ENCODE measurements at places on chromosomes 3 and 15.
A peak's percentile ranks its signal among the peaks of the same experiment; 100 is the strongest.

DNA sequence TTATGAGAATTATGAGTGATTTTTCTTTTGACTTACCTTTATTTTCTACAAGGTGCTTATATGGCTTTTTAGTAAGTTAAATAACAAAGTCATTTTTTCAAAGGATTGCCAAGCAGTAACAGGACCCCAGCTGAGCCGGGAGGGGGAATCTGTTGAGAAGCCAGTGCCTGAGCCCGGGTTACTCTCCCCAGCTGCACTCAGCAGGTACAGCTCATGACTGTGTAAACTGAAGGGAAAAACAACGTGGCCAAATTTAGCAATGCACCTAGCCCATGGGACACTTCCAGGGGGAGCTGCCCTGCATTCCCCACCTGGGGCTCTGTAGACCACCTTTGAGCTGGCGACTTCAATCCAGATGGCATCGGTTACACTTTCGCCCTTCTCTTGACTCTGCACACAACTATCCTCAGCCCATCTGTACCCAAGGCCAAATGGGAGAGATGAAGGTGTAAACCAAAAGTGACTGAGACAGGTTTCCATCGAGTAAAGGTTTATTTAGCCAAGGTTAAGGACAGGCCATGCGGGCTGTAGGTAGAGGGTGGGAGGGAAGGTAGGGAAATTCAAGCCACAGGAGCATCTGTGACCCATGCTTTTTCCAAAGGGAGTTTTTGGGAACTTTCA, 18.2 kb upstream of the HCN4 start:
- no peak for DNase-seq

- DNase-seq: no peak
Observed at GRCh38 chr3:102466001-102466400, 31.2 kb downstream of the ZPLD1 start.

DNA sequence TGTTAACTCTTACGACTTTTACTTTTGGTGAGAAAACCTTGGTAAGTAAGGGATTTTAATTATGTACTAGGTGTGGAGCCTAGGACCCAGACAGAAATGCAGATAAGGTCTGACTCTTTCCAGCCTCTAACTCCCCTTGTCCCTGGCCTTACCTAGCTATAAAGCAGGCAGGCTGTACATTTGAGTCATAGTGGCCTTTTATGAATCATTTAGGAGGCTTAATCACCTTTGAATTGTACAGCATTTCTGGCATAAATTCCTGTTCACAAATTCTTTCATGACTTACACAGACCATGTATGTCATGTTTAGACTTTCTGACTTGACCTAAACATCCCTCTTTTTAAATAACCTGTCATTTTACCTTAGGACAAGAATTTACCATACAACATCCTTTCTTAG, 47.4 kb downstream of the CHCHD4 start:
- no peak for DNase-seq

DNA sequence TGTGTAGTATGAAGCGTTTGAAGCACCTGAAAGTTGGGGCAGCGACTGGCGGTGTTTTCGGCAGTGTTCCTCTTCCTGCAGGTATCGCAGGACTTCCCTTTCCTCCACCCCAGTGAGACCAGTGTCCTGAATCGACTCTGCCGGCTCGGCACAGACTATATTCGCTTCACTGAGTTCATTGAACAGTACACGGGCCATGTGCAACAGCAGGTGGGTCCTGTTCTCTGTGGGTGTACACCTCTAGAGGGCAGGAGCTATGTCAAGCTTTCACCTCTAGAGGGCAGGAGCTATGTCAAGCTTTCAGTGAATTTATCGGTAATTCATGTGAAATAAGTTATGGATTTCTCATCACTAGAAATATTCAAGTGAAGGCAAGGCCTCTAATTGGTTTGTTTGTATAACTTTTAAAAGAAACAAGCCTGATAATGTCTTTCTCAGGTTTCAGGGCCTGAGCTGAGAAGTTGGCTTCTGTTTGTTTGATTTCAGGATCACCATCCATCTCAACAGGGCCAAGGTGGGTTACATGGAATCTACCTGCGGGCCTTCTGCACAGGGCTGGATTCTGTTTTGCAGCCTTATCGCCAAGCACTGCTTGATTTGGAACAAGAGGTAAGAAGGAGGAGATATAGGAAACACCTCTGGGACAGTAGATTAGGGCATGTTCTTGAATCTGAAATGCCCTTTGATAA, 5.3 kb downstream of the TUBGCP4 start:
- peak; percentile 36 for DNase-seq

DNA sequence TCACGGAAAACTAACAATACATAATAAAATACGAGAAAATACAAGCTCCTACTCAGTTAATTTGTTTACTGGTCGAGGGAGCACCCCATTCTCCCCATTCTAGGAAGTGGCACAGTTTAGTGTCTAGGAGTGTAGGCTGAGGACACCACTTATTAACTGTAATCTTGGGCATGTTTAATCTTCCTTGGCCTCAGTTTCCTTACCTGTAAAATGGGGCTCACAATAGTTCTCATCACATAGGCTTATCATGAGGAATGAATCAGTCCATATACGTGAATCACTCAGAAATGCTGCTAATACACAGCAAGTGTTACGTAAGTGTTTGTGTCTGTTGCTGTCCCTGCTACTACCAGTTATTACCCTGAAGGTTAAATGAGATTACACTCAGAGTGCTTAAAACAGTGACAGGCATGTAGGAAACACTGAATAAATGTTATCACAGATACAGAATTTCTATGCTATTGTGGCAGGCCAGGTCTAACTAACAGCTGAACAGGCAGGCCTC, 210.2 kb downstream of the OSBPL10 start:
- no peak for DNase-seq

- DNase-seq: no peak
Observed at GRCh38 chr15:39530480-39531342, 50.2 kb upstream of the THBS1 start.
